MM.1S (cell line): ENCODE measurements at places on chromosomes 2 and 18.

- no peak for DNase-seq
These were observed 66.8 kb downstream of the CRACDL start for GRCh38 chr2:98869272-98869641.

GRCh38 chr18:46536215-46536874 lies 120.7 kb downstream of the LOXHD1 start:
- no peak for DNase-seq

GRCh38 chr2:23042216-23042906 lies 342.6 kb upstream of the KLHL29 start:
- no peak for DNase-seq

GRCh38 chr2:218262237-218262600 lies 1.4 kb downstream of the GPBAR1 start:
- no peak for DNase-seq

DNA sequence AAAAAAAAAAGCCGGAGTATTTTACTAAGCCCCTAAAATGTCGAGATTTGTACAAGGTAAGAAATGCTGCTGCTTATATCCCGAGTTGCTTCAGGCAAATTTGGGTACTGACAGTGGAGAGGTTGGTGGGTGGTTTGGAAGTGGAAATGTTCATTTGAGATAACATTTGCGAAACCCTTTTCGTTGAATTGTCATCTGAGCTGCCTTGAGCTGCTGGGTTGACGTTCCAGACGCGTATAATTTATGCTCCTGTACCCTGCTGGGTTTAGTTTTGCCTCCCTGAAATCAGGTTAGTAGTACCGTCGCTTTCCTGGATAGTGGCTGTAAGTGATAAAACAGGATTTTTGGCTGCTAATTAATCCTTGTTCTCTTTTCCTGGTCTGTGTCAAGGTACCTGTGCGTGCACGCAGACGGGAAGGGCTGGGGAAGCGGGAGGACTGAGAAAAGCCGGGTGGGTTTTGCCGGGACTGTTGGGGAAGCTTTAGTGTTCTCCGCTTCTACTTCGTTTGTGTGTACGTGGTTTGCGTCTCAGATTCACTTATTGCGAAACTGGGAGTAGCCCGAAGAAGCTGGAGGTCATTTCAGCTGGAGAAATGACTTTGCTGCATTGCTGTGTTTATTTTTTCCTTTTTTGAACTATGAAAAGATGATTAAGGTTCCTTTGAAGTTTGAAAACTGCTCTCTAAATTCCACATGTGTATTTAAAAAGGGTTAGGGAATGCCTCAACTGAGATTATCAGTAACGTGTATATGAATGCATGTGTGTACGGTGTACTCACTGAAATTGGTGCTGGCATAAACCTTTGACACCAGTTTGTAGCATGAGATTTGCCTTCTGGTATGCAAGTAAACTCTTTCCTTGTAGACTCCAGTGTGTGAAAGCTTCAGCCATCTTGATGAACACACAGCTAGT lies 709 bp downstream of the UGP2 start:
- DNase-seq, result peak; percentile 10

DNA sequence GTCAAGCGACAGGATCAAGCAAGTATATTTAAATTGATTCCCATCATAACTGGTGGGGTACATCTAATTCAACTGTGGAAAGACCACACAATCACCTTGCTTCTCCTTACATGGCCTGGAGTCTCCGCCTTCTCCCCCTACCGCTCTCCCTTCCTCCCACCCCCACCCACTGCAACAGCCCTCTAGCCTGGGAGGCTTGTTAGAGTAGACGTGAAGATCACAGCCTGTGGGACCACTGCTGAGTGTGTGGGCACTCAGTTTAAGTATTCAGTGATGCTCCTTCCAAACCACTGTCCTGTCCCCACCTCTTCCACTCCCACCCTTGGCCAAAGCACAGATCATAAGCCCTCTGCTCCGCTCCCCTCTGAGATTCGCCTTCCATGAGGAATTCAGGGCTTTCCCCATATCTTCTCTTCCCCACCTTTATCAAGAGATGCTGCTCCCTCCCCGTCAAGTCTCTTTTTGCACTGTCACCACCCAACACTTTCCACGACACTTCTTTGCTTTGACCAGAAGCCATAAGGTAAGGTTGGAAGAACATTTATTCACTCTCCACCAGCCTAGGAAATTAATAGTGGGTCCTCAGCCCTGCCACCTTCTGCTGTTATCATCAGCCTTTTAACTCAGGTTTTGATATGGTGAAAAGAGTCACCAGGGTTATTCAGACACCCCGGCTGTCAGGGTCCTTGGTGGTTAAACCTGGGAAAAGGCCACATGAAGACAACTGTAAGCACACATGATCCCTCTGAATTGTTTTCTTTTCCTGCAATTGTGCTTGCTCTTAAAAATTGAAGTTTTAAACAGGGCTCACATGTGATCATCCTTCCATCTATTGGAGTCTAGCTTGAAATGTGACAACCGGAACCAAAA lies 1.7 kb downstream of the METTL4 start:
- DNase-seq, result no peak

DNA sequence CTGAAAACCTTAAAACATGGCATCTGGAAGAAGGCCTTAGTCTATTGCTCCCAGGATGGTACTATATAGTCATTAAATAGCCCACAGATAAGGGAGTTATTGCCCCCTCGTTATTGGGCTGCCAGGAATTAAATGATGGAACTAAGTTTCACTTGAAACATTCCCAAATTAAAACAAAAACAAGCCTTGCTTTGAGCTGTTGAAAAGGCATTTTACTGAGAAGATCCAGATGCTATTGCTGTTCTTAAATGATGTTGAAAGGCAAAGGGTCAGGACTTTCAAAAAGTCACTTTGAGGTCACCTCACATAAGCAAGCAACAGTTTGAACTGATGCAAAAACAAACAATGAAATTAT lies 2.0 kb upstream of the AMMECR1L start:
- no peak for DNase-seq

- no peak for DNase-seq
These were observed 112.7 kb upstream of the SESTD1 start for GRCh38 chr2:179377296-179377695.

GRCh38 chr2:204517154-204517553 lies 28.1 kb upstream of the PARD3B start:
- no peak for DNase-seq

DNA sequence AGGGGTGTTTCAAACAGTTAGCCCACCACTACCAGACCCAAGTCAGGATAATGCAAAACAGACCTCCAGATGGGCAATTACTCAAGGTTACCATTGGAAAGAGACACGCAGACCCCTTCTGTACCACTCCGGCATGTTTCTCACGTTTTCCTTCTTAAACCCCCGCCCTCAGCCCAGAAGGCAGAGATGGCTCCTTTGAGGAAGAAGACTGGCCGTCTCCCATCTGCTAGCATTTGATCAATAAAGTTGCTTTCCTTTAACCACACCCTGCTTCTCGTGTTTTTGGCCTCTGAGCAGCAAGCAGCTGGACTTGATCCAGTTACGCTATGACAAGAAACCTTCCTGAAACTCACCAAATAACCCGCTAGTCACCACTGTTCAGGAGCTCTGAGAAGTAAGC lies 1012.4 kb upstream of the GYPC start:
- no peak for DNase-seq

DNA sequence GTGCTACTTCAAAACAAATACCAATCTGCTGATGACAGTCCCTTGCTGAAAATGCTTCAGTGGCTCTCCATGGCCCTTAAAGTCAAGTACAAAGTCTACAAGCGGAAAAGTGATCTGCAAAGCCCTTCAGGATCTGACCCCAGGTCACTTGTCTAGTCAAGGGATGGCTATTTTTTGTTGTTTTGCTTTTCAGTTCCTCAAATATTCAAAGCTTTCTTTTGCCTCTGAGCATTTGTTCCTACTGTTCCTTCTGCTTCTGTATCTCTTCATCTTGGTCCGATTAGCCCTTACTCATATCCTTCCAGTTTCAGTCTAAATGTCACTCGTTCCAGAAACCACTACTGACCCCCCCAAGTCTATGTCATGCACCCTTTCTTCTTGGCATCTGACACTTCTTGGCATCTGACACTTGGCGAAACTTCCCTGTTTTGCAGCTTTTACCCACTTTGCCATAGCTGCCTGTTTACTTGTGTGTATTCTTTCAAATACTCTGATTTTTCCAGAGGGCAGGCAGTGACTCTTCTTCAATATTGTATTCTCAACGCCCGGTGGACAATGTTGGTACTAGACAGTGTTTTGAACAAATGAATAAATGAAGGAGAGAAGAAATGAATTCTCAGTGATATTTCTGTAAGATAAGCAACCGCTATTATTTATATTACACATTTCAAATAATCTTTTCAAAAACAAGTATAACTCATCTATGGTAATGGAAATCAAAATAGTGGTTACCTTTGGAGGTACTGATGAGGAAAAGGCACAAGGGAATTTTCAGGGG lies 175.9 kb upstream of the FN1 start:
- no peak for DNase-seq

DNA sequence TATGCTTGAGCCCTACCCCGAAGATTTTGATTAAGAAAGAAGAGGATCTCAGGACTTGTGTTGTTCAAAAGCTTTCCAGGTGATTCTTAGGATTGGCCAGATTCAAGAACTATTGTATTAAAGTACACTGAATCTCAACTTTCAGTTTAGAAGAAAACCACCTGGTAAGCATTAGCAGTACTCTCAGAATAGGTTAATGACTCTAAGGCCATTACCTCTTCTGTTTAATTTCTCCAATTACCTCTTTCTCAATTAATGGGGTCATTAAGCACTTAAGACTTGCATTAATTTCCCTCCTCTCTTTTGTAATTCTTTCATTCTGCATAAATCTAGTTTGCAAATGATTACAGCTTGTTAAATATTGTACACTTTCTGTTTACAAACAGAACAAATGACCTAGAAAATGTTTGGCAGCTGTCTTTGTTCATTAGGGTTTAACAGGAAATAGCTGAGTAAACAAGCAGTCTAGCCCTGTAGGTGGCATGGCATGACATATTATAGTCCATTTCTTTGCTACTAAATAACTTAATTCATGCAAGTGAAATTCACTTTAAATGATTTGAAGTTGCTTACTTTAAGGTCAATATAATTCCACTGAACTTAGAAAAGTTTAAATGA lies 20.4 kb upstream of the TDRD15 start:
- peak; percentile 50 for DNase-seq

GRCh38 chr2:223065107-223065506 lies 13.1 kb downstream of the KCNE4 start:
- DNase-seq, result no peak

GRCh38 chr18:52341608-52342381 lies 1.8 kb downstream of the DCC start:
- no peak for DNase-seq

DNA sequence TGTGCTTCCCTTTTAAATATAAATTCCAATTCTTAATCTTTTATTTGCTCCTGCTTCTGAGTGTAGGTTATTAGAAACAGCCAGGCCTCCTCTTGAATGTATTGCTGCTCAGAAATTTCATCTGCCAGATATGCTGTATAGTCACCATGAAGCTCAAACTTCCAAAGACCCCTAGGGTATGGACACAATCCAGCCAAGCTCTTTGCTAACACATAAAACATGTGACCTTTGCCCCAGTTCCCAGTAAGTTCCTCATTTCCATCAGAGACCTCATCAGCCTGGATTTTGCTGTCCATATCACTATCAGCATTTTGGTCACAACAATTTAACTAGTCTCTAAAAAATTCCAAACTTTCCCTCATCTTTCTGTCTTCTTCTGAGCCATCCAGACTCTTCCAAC lies 75.2 kb downstream of the MAP2 start:
- DNase-seq, result no peak

- no peak for DNase-seq
These were observed 218.3 kb downstream of the PTGR3 start for GRCh38 chr18:74990563-74991081.

DNA sequence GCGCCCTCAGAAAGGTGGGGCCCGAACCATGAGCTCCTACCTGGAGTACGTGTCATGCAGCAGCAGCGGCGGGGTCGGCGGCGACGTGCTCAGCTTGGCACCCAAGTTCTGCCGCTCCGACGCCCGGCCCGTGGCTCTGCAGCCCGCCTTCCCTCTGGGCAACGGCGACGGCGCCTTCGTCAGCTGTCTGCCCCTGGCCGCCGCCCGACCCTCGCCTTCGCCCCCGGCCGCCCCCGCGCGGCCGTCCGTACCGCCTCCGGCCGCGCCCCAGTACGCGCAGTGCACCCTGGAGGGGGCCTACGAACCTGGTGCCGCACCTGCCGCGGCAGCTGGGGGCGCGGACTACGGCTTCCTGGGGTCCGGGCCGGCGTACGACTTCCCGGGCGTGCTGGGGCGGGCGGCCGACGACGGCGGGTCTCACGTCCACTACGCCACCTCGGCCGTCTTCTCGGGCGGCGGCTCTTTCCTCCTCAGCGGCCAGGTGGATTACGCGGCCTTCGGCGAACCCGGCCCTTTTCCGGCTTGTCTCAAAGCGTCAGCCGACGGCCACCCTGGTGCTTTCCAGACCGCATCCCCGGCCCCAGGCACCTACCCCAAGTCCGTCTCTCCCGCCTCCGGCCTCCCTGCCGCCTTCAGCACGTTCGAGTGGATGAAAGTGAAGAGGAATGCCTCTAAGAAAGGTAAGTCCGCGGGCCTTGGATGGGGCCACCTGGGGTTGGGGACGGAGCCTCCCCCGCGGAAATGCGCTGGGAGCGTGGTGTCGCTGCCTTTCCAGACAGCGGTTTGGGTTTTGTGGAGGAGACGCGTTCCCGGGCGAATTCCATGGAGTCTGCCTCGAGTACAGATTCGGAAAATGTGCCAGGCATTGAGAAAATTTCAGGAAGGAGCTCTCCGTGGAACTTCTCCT lies 559 bp downstream of the HOXD1 start:
- DNase-seq, result no peak
